ENCODE measurements at places on chromosomes 7 and 10.

DNA sequence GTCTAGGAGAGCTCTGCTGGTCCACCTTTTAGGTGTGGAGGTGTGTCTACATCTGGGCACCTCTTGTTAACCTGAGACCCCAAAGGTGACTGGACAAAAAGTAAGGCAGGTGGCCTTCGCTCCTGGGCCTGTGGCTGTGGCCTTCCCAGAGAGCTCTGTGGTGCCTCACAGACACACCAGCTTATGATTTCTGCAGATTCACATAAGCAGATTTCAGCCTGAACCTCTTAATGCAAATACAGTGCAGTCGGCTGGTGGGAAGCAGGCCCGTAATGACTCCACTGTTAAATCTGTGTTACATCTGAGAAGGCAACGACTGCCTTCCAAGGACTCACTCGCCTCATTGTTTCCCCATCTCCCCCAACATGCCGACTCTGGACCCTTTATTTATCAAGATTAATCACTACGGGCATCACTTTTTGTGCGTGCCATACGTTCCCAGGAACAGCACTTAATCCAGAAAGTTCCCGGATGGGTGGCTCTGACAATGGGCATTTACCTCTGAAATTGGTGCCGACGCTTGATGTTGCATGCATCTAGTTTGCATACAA lies 119.8 kb downstream of the EBF3 start:
- DNase-seq = no peak

DNA sequence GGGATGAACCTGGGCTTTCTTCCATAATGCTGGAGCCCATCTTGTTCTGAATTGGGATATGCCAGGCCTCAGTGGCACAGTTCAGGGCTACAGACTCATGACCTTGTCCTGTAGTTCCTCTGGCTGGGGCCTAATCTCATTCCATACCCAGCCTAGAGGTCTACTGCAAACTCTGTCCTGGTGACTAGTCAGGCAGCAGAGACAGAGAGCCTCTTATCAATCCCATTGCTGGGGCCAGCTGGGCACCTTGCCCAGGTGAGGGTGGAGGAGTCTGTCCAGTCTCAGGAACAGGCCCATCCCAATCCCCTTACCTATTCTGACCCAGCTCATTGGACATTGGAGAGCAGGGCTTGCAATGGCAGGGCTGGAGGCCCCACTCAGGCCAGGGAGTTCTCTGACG lies 28.0 kb upstream of the COMTD1 start:
- DNase-seq = no peak

DNA sequence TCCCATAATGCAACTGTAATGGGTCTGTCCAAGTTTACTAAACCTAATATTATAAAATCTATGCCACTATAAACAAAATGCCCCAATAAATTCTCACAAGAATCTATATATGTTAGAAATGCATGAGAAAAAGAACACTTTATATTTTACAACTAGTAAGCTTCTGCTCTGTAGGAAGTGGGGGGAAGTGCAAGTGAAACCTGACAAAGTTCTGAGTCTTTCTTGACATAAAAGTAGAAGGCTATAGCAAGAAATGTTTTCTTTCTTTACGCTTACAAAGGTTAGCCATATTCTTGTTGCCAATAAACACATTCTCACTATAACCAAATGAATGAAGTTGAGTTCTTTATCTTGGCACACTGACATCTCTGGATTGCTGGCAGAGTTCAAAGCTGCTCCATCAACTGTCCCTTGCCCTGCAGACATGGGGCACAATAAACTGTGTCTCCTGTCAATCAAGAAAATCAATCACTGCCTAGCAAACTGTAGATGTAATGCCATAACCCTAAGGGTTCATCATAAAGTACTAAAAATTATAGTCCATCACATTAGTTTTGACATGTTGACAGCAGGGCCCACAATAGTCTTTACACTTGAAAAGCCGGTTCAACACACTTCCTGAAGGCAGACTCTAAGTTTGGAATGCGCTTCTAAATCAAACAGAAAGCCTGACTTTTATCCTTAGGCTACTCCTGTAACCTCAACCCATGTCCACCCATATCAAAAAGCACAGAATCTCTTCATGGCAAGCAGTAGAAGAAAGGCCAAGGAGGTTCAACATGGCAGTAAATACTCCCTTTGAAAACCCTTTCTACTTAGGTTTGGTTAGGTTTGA lies 58.6 kb downstream of the TPK1 start:
- no peak for DNase-seq

DNA sequence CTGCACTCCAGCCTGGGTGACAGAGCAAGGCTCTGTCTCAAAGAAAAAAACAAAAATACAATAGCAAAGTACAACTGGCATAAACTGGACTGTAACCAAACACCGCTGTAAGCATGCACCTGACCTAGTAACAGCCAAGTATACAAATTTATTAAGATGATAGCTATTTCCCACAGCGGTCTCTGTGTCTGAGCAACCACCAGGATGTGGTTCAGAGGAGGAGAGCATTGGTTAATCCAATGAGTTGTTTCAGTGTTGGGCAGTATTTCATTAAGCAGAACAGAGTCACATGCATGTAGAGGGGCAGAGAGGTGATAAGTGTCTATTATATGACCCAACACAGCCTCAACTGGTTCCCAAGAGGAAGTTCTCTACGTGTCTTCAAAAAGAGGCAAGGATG lies 4.0 kb downstream of the SLC16A12 start:
- no peak for DNase-seq

DNA sequence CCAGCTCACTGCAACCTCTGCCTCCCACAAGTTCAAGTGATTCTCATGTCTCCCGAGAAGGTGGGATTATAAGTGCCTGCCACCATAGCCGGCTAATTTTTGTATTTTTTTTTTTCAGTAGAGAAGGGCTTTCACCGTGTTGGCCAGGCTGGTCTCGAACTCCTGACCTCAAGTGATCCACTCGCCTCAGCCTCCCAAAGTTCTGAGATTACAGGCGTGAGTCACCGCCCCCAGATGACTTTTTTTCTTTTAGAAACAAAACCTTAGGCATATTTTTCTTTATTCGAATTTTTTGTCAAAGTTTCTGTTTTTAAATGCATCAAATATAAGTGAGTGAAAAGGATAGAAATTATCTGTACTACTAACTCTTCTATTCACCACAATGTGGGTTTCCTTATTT lies 113.1 kb downstream of the LRRC4 start:
- DNase-seq = no peak

GRCh38 chr10:132538790-132539421 lies 1.3 kb downstream of the INPP5A start:
- DNase-seq = no peak

- no peak for DNase-seq
These were observed 15.2 kb upstream of the FBXW4 start for GRCh38 chr10:101710059-101710695.

DNA sequence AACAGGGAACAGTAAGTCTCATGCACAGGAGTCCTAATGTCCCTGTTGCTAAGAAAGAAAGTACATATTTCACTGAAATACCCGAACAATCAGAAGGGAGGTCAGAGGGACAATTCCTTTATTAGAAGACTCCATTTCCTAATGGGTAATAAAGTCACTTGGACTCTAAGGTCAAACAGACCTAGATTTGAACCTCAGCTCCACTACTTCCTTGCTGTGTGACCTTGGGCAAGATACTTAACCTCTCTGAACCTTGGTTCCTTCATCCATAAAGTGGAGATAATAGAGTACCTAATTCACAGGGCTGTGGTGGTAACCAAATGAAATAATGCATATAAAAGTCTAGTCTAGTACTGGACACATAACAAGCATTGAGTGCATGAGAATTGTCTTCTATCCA lies 29.2 kb upstream of the HABP2 start:
- DNase-seq = no peak

DNA sequence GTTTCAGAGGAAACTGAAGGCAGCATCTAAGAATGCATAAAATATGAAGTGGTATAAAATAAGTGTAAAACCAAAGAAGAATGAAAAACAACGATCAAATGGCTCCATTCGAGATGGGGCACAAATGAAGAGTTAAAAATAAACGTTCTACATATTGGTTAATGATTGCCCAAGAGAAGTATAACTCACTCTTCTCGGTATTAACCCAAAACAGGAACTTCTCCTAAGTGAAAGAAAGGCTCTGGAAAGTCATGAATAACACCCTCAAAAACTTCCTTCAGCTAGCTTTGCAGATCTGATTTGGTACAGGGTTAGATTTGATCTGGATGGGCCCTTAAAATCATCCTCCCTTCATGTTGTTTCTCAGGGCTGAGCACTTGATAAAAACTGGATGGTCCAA lies 94.3 kb upstream of the ADO start:
- DNase-seq = no peak

DNA sequence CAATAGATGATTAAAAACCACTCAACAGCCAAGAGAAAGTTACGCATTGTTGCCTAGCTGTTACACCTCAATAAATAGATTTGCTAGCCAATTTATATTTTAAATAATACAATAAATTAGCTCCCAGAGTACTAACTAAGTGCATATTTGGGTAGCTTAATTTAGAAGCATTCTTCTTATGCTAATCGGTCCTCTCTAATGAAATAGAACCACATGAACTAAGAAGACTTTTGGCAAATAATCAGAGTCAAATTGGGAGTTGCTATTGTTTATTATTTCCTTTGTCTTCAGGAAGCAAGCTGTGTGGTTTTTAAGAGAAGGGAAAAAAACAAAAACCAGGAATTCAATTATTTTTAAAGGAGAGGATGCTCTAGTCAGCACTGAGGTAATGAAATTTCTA lies 49.0 kb upstream of the TRIL start:
- no peak for DNase-seq

DNA sequence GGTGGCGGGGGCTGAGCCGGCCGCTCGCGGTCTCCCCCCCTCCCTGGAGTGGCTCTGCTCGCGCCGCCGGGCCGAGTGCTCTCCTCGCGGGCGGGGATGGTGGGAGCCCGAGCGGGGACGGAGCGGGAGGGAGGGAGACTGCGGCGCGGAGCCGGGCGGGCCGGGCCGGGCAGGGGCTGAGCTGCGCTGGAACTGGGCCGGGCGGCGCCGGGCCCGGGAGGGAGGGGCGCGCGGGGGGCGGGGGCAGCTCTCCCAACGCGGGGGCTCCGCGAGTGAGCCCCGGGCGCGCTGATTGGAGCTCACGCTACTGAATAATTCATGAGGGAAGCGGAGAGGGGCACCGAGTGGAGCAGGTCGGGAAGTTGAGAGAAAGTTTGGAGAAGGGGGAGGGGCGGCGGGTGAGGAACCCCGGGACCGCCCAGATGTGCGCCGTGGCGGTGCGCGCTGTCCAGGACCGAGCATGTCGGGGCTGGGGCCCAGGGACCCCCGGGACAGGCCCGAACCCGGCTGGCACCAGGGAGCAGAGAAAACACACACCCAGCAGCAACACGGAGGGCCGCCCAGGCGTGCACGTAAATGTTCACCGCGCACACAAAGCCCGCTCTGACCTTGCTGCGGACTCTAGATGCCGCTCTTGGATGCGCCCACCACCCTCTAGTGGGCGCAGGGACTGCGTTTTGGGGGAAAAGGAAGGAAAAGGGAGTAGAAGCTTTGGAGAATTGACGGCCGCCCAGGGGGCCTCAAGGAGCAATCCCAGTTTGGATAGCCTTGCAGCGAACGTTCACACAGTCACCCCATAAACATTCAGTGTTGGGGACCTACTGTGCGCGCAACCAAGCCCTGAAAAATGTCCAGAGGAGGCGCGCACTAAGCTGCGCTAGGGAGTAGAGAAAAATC lies at the start of gene EPHB4:
Gene EPHB4, minus strand, starts transcription at position 194 of the 897 bp plus-strand sequence. CDS start 493 bp downstream, outside the sequence.
- DNase-seq = no peak

DNA sequence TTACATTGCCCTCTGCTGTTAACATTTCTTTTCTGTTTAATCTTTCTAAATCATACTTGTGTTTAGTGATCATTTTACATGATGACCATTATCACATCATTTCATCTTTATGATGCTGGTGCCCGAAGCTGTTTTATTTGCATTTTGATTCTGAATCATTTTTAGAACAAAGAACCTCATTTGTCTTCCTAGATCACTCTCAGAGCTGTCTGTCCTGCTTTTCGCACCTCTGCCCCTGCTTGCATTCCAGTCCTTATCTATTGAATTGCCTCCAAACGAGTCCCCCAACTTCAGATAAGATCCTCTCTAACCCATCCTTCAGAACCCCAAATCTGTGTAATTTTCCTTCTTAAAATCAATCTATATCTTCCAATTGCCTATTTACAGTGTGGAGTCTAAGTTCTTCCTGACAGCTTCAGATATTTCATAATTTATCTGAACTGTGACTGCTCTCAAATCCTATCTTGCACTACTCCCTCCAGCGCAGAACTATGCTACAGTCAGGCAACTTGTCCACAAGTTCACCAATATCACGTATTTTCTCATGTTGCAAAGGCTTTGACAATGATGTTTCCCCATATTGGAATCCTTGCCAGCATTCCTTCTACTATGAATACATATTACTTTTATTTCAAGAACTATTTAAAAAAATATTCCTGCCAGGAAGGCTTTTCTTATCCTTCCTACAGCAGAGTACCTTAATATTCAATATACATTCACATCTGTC lies 346.5 kb upstream of the CACNA2D1 start:
- no peak for DNase-seq

DNA sequence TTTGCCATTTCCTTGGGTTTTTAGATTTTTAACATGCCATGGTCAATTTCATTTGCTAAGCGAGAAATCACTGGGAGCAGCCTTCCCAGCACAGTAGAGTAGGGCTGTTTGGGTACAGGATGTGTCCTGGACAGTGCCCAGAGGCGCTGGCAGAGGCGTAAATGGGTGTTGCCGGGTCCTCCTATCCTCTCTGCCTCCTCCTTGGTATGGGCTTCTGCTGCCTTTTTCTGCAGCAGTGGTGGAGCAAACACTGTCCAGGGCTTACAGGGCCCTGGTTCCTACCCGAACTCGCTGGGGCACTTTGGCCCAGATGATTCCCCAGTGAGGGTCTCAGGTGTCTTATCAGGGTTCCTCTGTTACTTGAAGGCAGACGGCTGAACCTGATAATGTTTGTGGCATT lies 298.3 kb downstream of the RPS24 start:
- DNase-seq = no peak

- no peak for DNase-seq
These were observed 67.4 kb downstream of the FOXP2 start for GRCh38 chr7:114481999-114482398.

GRCh38 chr7:20064974-20065862 lies 152.0 kb downstream of the MACC1 start:
- DNase-seq = no peak

- no peak for DNase-seq
These were observed 149.6 kb upstream of the MEOX2 start for GRCh38 chr7:15836041-15836440.

DNA sequence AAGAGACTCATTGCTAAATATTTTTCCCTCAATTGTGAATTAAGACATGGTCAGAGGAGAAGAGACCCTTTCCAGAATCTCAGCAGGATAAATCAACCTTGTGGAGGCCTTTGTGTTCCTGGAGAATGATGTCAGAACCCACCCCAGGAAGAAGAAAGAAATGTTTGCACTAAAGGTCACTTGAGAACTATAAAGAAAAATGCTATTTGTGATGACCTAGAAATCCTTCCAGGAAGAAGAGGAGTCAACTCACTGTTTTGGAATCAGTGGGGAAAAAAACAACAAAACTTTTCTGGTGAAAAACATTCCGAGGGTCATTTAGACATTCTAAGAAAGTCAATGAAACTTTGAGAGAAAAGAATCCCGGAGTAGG lies 129.1 kb upstream of the ANKRD1 start:
- DNase-seq = no peak

DNA sequence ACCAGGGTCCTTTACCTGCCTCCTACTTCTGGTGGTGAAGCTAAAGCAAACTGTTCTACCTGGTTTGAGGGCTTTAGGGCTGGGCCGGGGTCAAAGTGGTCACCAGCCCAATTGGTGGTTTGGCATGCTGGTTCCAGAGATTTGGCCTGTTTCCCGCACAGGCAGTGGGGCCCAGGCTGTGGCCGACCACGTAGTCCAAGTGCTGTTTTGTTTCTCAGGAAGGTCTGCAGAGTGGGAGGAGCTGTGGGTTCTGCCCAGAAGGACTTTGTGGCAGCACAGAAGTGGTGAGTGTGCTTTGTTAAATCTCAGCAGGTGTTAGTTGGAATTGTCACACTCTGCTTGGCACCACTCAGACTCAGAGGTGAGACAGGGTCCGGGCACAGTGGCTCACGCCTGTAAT lies 85.8 kb downstream of the MKX start:
- no peak for DNase-seq

Measured in T-helper 2 cell (primary cell).